ENCODE measurements at places on chromosomes 5 and 9.
A peak's percentile ranks its signal among the peaks of the same experiment; 100 is the strongest.

GRCh38 chr9:16180546-16180945 lies 627.7 kb downstream of the CCDC171 start:
- ATAC-seq: no peak

DNA sequence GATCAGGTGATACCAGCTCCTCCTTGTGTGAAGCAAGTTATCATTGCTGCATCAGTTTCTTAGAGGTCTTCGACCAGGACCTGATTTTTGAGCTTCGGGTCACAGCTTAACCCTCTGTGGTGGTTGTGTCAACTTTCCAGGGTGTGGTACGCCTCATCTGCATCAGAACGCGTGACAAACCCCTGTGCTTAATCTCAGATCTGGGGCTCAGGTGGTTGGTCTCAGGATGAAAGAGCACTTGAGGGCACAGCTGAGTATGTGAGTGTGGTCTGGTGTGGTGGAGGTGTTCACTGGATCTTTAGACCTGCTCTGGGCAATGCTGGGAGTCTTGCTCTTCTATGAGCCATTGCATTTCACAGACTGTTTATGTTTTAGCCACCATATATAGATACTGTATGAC lies 64.1 kb downstream of the OSTF1 start:
- ATAC-seq: peak; percentile 86

GRCh38 chr9:137069508-137070091 lies 757 bp downstream of the SAPCD2 start:
- ATAC-seq: no peak

DNA sequence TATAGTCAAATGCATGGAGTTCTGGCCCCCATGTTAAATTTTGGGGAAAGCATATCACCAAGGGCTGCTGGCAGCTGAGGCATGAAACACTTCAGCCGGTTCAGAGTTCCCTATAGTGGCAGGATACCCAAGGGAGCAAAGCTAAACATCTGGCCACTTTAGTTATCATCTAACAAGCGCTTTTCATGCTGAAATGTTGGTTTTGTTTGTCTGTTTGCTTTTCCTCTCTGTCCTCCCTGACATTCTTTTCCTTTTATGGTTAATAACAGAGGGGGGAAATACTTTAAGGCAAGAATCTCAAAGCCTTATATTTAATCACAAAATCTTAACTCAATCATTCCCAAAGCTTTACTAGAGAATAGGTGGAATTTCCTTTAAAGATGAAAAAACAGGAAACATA lies 11.9 kb downstream of the APBA1 start:
- no peak for ATAC-seq

- ATAC-seq: no peak
Measured at GRCh38 chr5:124264499-124264898, 481.9 kb downstream of the ZNF608 start.

DNA sequence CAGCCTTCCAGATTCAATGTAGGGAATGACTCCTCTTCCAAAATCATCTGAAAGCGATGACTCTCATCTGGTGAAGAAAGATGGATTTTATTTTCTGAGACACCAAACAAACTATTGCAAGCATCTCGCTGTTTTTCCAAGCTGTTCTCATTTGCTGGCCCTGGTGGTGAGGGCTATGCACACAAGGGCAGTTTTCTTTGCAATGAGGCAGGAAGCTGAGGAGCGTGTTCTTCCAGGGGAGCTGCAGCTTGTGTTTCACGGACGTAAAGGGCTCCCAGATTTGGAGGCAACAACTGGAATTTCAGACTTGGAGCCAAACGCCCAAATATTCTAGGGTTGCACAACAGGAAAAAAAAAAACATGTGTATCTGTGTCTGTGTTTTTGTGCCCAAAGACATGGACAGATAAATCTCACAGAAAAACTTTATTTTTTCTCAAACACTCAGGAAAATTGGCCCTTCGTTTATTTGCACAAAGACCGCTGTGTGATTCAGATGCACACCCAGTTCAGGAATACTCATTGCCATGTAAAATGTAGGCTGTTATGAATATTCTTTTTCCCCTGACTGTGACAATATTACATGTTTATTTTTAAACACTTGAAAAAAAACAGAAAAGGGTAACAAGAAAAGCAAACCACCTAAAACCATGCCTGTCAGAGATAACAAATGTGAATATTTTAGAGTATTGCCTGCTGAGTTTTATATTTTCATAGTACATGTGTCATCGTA lies 151.3 kb downstream of the GAS1 start:
- no peak for ATAC-seq

GRCh38 chr9:37675661-37676060 lies 24.9 kb downstream of the FRMPD1 start:
- ATAC-seq: no peak

DNA sequence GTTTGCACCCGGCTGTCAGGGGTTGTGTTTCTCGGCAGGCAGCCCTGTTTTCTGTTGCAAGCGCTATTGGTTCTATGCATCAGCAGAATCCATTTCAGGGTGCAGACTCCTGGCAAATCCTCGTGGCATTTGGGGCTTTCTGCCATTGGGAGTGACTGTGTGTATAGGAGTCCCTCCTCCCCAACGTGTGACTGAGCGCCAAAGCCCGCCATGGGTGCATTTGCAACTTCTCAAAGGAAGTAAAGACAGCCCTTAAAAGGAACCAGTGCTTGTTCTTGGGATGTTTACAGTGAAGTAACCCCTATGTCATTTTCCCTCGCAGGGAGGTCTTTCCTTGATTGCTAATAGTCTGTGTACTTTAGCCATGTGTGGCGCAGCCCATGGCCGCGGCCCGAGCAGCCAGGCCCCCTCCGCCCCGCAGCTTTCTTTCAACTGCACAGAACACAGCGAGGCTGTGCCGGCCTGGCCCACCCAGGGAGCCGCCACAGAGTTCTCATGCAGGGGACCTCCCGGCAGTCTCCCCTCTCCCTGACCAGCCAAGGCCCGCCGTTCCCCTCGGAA lies 175.6 kb downstream of the HSD17B3 start:
- ATAC-seq: no peak

DNA sequence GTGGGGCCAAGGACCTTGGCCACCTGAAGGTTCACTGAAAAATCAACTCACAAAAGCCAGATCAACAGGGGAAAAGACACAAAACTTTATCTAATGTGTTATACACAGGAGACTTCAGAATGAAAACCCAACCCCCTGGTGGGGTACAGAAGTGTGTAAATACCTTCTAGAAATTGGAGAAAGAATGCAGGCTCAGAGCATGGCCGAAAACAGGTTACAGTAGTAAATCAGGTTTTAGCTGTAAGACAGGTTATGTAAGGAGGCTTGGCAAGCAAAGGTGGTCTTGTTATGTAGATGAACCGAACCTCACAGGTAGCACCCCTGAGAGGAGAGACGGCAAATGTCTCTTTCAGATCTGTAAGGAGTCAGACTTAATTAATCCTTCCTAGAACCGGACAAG lies 10.0 kb downstream of the CEMIP2 start:
- ATAC-seq: no peak

GRCh38 chr5:74954919-74955318 lies 88.7 kb upstream of the FAM169A start:
- ATAC-seq: no peak

GRCh38 chr5:135242021-135242865 lies 156.8 kb downstream of the MACROH2A1 start:
- ATAC-seq: no peak

- ATAC-seq: no peak
Measured at GRCh38 chr9:95078511-95078910, 239.0 kb downstream of the FANCC start.

Data from activated CD4-positive, CD25-positive, alpha-beta regulatory T cell treated with anti-CD3 and anti-CD28 coated beads, Interleukin-2, amount 50 U/mL, for 24 hours (primary cell).